Esophagus muscularis mucosa (tissue), 4 donors: ENCODE measurements at places on chromosomes 13 and 19. TPM values are rescaled to one million over a fixed set of nuclear protein-coding genes. Genes with fewer than 3 reads are reported as not detected.

DNA sequence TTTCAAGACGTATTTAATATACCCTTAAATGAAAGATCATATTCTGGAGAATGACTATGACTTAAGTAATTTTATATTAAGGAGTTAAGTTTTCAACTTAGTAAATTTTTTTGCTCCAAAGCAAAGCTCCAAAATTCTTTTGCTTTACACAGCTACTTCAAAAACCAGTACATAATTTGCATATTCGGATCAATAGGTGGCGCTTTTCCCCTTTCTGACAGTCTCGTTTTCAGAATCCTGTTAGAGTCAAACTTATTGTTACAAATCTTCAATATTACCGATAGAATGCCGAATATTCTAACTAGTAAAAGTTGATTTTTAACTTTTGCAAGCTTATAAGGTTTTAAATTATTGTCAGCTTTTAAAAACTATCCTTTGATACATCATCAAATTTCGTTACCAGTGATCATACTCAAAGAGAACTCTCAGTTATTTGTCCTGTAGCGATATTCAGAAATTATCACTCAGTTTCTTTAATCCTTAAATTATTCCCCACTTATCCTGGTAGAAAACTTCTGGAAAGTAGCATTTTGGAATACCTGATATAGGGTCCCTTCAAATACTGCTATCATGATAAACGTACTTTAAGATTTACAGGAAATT is 852.7 kb upstream of the KLHL1 start:
- DNase-seq, result no peak

DNA sequence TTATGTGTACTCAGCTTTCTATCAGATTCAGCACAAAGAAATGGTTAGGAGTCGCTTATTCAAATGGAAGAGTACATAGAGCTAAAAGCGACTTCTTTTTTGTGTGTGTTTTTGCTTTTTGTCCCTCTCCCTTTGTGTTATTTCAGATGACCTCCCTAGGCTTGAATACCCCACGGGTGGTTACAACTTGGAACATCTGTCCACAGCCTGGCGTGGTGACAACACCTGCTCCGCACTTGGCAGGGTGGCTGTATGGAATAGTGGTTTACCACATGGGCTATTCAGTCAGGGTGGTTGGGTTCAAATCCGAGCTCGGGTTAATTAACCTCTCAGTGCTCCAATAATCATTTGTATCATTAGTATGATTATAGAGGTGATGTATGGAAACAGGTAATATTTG is 151.6 kb upstream of the FREM2 start:
- DNase-seq, result no peak

- DNase-seq, result no peak
Observed at GRCh38 chr13:97263160-97263559, 41.0 kb downstream of the MBNL2 start.

GRCh38 chr19:27974082-27974513 is 1238.9 kb downstream of the UQCRFS1 start:
- no peak for DNase-seq

DNA sequence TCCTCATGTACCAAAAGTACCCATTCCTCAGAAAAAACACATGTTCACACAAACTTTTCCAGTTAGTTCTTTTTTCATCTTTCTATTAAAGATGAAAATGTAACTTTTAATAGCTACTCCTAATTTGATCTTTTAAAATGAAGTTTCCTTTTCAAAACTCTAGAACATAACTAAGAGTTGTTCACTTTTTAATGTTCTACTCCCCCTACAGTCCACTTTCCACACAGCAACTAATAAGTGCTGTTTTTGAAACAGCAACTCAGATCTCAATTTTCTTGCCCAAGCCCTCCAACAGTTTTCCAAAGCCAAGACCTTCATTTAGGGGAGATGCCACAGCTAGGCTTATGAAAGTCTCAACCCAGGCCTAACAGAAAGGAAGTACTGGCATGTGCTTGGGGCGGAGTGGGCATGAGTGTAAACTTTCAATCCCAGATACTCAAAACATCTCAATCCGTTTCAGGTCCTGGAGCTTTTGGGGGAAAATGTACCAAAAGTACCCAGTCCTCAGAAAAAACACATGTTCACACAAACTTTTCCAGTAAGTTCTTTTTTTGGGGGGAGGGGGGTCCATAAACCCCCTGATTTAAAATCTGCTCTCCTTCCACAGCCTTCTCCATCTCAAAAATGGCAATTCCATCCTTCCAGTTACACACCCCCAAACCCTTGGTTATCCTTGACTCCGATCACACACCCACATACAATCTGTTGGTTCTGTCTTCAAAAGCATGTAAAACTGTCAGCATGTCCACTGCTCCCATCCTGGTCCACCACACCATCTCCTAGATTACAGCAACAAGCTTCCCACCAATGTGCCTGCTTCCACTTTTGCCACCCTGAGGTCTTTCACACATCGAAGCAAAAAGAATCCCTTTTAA is 2.0 kb downstream of the FBL start:
- no peak for DNase-seq

The RNASEH2A gene
- 3.3 TPM for total RNA-seq
